ENCODE measurements at places on chromosomes 5 and 9.

DNA sequence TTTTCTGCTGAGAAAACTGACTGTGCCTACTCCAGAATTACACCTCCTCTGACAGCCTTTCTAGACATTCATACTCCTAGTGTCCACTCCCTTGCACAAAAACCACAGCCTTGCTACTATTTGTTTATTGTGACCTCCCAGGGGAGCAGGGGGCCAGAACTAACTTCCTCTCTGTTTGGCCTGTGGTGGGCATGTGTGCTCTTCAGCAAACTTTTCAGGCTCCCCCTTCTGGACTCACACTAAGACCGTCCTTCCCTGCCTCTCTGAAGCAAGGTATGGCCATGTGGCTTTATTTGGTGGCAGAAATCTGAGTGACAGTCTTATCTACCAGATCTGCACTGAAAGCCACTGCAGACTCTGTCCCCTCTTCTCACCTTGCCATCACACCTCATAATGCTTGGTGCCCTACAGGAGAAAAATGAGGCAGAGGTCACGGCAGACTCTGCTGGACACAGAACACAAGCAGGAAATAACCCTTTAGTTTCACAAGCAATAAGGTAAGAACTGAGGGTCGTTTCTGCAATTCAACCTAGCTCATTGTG is 28.2 kb downstream of the LIFR start:
- no peak for DNase-seq

- no peak for DNase-seq
Observed at GRCh38 chr5:30981576-30981975, 211.9 kb upstream of the CDH6 start.

DNA sequence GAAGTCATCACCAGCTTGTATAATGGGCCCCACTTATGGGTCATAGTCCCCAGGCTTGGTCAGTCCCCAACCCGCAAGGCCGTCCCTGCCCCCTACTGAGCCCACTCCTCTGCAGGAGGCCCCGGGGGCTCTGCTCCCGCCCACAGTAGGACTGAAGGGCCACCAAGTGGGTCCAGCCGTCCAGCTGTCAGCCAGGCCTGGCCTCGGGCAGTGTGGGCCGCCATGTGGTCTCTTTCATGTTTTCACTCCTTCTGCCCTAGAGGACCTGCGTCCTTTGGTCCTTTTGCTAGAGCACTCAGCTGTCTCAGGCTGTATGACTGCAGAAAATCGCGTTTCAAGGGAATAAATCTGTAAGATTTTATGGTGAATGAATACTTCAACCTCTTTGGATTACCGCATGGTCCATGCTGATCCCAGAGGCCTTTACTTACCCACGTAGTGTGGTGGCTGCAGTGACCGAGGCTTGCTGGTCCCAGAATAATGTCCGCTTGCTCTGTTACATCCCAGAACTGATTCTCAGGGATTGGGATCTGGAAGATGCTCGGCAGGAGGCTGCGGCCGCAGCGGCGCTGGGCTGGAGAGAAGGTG is 105.7 kb upstream of the FAM120A start:
- DNase-seq = no peak

GRCh38 chr5:84383816-84384603 is 670 bp downstream of the EDIL3 start:
- DNase-seq = no peak

GRCh38 chr9:34624475-34625185 is 4.2 kb downstream of the ARID3C start:
- DNase-seq = no peak

DNA sequence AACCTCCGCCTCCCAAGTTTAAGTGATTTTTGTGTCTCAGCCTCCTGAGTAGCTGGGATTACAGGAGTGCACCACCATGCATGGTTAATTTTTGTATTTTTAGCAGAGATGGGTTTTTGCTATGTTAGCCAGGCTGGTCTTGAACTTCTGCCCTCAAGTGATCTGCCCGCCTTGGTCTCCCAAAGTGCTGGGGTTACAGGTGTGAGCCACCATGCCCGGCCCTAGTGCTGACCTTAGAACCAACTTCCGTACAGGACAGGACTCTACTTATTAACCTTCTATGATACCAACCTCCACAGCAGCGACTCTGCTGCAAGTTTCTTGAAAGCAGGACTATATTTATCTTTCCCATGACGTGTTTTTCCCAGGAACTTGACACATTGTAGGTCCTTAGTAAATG is 176.9 kb downstream of the RGS3 start:
- DNase-seq = no peak

DNA sequence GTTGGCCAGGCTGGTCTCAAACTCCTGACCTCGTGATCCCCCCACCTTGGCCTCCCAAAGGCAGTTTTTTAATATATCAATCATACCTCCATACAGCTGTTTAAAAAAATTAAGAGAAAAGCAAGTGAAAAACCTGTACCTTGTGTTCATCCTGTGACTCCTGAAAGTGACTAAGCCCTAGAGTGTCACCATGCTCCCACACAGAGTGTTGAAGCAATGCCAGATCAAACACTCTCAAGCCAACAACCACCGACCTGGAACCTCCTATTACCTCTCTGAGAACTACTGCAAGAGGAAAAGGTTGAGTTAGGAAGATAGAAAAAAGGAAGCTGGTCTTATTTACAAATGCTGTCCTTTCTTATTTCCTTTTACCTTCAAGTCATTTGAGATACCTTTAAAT is 123.5 kb downstream of the RASEF start:
- no peak for DNase-seq

DNA sequence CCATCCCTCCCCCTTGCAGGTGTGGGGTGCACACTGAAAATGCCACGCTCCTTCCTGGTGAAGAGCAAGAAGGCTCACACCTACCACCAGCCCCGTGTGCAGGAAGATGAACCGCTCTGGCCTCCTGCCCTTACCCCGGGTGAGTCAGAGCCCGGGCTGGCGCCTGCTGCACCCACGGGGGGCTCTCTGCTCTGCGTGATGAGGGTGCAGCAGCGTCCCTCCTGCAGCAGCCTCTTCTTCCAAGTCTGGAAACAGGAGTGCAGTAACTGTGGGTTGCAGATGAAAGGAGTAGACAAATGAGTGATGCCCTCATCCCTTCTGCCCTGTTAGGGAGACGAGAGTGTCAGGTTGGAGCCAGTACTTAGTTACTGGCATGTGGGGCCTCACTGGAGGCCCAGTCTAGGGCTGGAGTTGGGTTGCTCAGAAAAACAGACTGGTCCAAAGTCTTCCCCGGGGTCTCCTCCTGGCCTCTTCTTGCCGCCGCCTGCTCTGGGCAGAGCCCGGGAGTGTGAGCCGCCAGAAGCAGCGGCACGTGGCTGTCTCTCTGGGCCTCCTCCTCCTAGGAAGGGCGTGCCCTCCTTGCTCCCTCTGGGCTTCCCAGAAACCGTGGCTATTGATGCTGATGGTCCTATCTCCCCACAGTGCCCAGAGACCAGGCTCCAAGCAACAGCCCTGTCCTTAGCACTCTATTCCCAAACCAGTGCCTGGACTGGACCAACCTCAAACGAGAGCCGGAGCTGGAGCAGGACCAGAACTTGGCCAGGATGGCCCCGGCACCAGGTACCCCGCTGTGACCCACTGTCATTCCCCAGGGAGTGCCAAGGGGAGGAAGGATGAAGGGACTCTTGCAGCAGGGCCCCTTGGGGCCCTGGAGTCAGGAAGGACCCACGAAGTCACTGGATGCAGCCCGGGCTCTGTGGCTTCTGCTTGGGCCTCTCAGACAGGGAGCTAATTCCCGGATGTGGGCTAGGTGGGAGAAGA is 8.4 kb downstream of the GFI1B start:
- no peak for DNase-seq

DNA sequence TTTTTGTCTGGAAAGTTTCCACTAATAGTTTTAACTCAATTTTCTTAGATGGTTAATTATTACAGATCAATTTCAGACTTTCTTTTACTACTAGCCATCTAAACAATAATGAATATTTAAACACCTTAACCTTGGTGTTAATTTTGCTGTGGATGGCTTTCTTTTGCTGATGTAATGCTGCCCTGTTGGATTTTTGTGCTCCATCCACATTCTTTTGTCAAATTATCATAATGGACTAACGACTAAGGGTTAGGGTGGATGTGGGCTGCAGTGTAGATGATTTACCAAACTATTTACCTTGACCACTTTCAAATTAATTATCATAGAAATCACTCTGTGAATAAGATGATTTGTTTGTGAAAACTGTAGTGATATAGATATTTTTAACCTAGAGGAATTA is 15.6 kb upstream of the TMEM38B start:
- DNase-seq = no peak

- no peak for DNase-seq
Observed at GRCh38 chr5:33808699-33809098, 83.1 kb downstream of the ADAMTS12 start.

GRCh38 chr5:44389090-44389822 is at the start of gene FGF10:
Gene FGF10, minus strand, starts transcription at chr5:44389420. Its CDS starts 738 bp downstream, at chr5:44388682.
- no peak for DNase-seq

DNA sequence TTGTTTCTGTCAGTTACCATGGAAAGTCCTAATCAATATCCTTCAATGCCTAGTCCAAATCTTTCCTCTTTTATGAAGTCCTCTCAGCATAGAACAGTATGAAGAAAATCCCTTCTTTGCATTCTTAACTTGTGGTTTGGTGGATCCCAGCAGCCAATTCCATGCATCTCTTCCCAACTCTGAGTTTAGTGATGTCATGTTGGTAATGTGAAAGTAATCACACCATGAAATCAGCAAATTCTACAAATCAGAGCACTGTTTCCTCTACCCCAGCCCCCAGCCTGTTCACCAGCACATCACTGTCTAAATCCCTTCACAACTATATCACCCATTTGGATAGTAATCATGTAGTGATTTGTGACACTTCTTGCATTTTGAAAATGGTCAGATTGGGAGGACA is 4.7 kb upstream of the C1QTNF2 start:
- no peak for DNase-seq

- DNase-seq = no peak
Observed at GRCh38 chr5:27908341-27908740, 870.0 kb upstream of the CDH9 start.

GRCh38 chr9:125462861-125463291 is 201.2 kb downstream of the GAPVD1 start:
- no peak for DNase-seq

DNA sequence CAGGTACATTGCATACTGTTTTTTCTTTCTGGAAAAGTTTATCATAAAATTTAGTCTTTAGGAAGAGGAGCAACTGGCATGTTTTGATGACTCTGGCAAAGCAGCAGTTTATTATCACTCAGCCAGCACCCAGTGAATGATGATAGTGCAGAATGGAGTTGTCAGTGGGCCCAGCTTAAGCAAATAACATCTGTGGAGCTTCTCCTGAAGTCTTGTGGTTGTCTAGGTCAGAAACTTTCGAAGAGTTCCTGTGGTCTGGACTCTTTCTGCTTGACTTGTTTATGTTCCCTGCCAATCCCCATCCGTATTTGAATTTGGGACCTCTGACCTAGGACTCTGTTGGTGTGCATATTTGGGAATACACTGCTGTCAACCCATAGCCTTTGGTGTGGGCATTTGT is 38.1 kb upstream of the C5orf47 start:
- DNase-seq = no peak

- DNase-seq = no peak
Observed at GRCh38 chr9:68552700-68553476, 12.2 kb upstream of the TMEM252 start.

GRCh38 chr5:173391031-173391430 is 62.8 kb upstream of the STC2 start:
- no peak for DNase-seq
